ENCODE measurements at places on chromosomes 3 and 15. TPM values are rescaled to one million over a fixed set of nuclear protein-coding genes. Genes with fewer than 3 reads are reported as not detected.

Gene SLC25A20
- 7.7 TPM for polyA plus RNA-seq

Gene SEMA3B
- 79.9 TPM for polyA plus RNA-seq

Gene LRTM1
- not detected for polyA plus RNA-seq

Gene NAA80
- polyA plus RNA-seq: 16.4 TPM

Gene CHRFAM7A
- polyA plus RNA-seq: 0.55 TPM

Gene VPS18
- 10.8 TPM for polyA plus RNA-seq

Gene CPEB1
- 1.2 TPM for polyA plus RNA-seq

Gene ATP13A5
- polyA plus RNA-seq: not detected

Gene CYP8B1
- 0.10 TPM for polyA plus RNA-seq
